ENCODE measurements at places on chromosomes 13 and 19.

DNA sequence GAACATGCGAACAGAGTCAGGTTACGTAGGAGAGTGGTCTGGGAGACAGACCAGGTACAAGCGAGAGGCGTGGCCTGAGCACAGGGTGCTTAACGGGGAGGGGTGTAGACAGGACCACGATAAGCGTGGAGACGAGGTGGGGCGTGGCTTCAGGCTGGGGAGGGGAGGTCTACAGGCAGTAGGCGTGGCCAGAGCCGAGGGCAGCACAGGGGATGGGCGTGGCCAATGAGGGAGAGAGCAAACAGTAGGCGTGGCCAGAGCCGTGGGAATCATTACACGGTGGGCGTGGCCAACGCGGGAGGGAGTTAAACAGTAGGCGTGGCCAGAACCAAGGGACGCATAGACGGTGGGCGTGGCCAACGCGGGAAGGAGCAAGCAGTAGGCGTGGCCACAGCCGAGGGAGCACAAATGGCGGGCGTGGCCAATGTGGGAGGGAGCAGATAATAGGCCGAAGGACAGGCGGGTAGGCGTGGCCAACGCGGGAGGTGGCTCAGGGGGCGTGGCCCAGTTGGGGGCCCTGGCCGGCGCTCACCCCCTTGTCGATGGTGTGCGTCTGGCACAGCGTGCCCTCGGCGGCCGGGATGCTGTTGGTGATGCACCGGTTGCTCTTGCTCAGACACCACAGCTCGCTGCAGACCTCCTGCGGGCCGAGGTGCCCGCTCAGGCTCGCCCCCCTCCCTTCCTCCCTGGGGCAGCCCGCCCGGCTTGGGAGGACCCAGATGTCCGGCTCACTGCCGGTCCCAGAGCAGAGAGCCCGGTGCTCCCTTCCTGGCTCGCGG, 15.2 kb upstream of the MYO1F start:
- DNase-seq = peak; percentile 71

DNA sequence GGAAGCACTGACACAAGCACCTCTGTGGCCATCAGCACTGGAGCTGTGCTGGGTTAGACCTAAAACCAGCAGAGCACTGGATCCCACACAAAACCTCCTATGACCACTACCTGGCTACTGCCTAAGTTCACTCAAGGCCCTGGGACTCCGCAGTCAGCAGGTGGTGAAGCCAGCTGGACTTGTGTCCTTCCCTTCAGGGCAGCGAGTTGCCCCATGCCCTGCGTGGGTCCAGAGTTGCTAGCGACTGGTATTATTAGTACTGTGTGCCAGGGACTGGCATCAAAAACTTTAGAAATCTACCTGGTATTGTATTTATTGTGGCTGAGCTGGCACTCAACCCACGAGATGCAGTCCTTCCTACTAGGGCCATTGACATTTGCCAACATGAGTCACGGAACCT, 6.0 kb downstream of the OR10H4 start:
- no peak for DNase-seq

DNA sequence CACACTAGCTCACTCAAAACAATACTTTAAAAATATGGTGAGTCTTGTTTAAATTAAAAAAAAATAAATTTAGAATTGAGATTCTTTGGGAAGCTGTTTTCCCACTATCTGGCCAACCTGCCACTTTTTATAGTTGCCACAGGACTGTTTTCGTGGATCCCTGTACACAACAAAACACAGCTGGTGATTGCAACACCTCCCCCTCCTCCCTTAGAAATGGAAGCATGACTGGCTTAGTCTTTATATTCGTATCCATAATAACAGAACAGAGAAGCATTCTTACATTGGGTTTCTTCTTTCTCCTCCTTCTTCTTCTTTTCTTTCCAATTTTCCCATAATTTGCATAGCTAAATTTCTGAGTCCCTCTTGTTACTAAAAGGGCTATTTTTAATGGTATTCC, 79.5 kb upstream of the GJB6 start:
- no peak for DNase-seq

GRCh38 chr19:31167690-31168089, 181.5 kb downstream of the TSHZ3 start:
- no peak for DNase-seq

- DNase-seq = no peak
These were observed 145.1 kb downstream of the LACC1 start for GRCh38 chr13:44024846-44025195.

All from stromal cell of bone marrow (primary cell).